GM10248 (cell line): ENCODE measurements at places on chromosomes 5 and 9.
A peak's percentile ranks its signal among the peaks of the same experiment; 100 is the strongest.

- DNase-seq = no peak
These were observed 35.2 kb downstream of the LMNB1 start for GRCh38 chr5:126812199-126812570.

GRCh38 chr5:93189707-93190120 lies 391.3 kb downstream of the NR2F1-AS1 start:
- DNase-seq = no peak

DNA sequence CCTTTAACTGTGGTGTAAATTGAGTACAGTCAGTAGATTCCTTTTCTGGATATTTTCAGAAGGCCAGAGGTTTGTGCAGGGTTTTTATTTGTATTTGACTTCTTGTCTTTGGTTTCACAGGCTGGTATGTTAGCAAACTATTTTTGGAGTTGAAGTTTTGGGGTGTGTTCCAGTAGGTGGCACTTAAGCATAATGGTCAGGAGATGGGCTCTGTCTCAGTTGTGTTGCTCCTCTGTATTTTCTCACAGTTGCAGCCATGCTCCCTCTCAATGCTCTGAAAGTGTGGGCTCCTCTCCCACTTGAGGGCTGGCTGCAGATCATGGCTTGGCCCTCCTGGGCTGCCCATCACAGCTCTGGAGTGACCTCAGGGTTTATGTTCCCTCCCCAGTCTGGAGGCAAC lies 267.0 kb upstream of the PCSK5 start:
- DNase-seq = no peak

DNA sequence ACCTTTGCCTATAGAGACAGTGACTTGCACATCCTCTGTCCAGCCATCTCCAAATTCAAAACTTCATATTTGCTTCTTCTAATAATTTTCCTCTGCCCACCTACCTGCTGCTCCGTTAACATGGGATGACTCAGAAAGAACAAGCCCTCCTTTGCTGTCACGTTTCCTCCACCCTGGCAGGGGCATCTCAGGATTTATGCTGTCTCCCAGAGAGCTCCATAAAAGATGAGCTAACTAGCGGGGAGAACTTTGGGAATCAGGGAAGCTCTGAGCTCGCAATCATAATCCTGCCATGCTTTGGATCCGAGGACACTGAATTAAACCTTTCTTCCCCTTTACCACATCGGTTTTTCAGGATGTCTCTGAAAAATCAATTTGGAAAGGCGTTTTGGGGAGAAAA lies 78.4 kb upstream of the FSTL4 start:
- no peak for DNase-seq

- no peak for DNase-seq
These were observed 5.9 kb downstream of the SLC38A9 start for GRCh38 chr5:55706230-55706629.

GRCh38 chr9:135864447-135865049 lies 42.8 kb downstream of the CAMSAP1 start:
- DNase-seq = peak; percentile 77

- no peak for DNase-seq
These were observed 266.4 kb upstream of the IRX4 start for GRCh38 chr5:2149195-2149539.

GRCh38 chr5:153340139-153340538 lies 150.3 kb upstream of the GRIA1 start:
- no peak for DNase-seq

DNA sequence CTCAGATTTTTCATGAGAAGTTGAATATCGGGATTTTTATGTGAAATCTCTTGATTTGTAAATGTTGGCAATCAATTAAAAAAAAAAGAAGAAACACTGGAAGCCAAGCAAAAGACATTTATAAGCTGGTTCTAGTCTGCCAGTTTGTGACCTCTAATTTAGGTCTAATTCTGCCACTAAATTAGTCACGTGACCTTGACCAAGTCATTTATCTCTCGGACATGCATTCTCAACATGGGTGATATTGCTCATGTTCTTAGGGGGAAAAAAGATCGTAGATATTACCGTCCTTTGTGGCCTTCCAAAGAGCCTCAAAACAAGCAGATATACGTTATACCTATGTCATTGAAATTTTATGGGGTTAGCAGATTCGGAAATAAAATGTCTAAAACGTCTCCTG lies 52.9 kb upstream of the PTPDC1 start:
- no peak for DNase-seq
